Gastroesophageal sphincter (tissue), 4 donors: ENCODE measurements at places on chromosomes 12 and 14. TPM values are rescaled to one million over a fixed set of nuclear protein-coding genes. Genes with fewer than 3 reads are reported as not detected.

Gene SLC5A8
- not detected for total RNA-seq

GRCh38 chr14:54686871-54687749 lies 120.2 kb downstream of the SAMD4A start:
- ATAC-seq, result peak; percentile 32

GRCh38 chr12:90090929-90091651 lies 382.5 kb upstream of the ATP2B1 start:
- no peak for ATAC-seq

Gene PPP1R1A
- total RNA-seq, result 27.9 TPM

Gene CLEC4A
- total RNA-seq, result not detected
